ENCODE measurements at places on chromosomes 12 and 14. TPM values are rescaled to one million over a fixed set of nuclear protein-coding genes. Genes with fewer than 3 reads are reported as not detected.

Gene TAS2R20
- 1.6 TPM for total RNA-seq

Gene RNASE3
- not detected for total RNA-seq

Gene OR10P1
- not detected for total RNA-seq

Gene NRIP2
- 1.8 TPM for total RNA-seq

Gene RHEBL1
- total RNA-seq: not detected

Gene HECTD1
- 142 TPM for total RNA-seq

Gene TEX52
- not detected for total RNA-seq

Gene GPR84
- 0.50 TPM for total RNA-seq

Gene SLC8A3
- total RNA-seq: 0.59 TPM

Gene AMHR2
- total RNA-seq: not detected

Gene NKX2-1
- not detected for total RNA-seq

Gene CEP128
- total RNA-seq: 5.6 TPM

Gene GXYLT1
- total RNA-seq: 9.3 TPM

Gene PTPRQ
- not detected for total RNA-seq

Gene CD69
- total RNA-seq: 2.6 TPM

Gene CEBPE
- not detected for total RNA-seq

Gene NDUFB1
- 179 TPM for total RNA-seq

Gene GRIP1
- 11.4 TPM for total RNA-seq

Gene PTPRO
- 15.7 TPM for total RNA-seq

Gene AKAP3
- total RNA-seq: 3.4 TPM

Data from left colon (tissue), 2 donors.